ENCODE measurements at places on chromosomes 5 and 9.

DNA sequence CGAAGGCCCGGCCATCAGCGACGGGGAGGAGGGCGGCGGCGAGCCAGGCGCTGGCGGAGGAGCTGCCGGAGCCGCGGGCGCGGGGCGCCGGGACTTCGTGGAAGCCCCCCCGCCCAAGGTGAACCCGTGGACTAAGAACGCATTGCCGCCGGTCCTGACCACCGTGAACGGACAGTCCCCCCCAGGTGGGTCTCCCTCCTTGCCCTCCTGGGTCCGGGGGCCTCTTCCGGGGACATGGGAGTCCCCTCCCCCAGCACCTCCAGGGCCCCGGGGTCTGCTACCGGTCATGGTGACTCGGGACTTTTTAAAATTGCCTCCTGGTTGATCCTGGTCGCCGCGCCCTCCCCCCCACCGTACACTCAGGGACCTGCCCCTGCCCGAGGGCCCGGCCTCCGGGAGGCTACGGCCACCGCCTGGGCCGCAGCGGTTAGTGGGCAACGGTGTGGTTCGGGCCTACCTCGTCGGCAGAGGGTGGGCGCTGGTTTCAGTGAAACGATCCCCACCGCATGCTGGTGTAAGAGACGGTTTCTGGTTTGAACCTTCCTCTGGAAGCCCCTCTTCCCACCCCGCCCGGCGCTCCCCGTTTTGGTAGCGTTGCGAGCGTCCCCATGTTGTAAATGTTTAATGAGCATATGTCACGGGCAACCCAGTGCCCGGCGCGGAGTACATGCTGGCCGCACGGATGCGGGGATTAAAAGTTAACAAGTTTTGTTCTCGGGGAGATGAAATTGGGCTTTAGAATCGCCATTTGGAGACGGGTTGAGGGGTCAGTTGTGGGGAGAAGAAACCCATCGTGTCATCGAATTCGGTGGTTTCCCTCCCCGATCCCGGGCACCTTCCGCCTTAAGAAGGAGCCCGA, 1.1 kb downstream of the LARP1 start:
- DNase-seq: peak; percentile 24

DNA sequence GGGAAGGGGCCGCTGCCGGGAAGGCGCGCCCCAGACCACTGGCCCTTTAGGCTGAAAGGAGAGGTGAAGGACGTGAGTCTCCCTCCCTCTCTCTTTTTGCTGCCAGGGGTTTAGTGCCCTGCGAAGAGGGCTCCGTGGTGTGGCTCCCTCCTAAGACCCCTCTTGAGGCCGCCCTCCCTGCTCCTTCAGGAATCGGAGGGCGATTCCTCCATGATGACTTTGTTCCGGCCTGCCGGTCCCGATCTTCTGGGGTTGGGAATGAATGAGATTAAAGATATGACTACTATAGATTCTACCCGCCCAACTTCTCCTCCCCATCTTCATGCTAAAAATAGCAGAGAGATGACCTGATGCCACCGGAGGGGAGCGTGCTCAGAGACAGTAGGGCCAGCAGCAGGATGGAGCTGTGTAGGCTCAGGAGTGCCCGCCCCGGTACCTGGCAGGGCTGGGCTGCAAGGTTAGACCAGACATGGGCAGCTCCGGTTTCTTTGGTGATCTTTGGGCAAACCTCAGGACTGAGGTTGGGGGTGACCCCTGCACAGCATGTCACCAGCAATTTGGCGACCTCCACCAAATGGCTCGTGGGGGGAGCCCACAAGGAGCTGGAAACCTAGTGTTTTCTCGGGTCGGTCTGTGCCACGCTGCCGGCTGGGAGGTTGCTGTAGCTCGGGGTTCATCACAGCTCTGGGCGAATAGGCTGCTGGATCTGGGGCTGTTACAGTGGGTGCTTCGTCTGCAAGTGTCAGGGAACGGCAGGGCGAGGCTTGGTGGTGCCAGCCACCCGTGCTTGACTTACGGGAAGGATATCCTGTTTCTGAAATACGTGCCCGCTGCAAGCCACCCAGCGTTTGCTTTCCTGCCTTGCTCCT, 1.7 kb downstream of the OLFM1 start:
- DNase-seq: no peak

GRCh38 chr5:33472805-33473409, 32.1 kb downstream of the TARS1 start:
- no peak for DNase-seq

- no peak for DNase-seq
These were observed 23.9 kb downstream of the ADAMTS2 start for GRCh38 chr5:179321206-179321987.
